ENCODE measurements at places on chromosomes 2 and 18.

DNA sequence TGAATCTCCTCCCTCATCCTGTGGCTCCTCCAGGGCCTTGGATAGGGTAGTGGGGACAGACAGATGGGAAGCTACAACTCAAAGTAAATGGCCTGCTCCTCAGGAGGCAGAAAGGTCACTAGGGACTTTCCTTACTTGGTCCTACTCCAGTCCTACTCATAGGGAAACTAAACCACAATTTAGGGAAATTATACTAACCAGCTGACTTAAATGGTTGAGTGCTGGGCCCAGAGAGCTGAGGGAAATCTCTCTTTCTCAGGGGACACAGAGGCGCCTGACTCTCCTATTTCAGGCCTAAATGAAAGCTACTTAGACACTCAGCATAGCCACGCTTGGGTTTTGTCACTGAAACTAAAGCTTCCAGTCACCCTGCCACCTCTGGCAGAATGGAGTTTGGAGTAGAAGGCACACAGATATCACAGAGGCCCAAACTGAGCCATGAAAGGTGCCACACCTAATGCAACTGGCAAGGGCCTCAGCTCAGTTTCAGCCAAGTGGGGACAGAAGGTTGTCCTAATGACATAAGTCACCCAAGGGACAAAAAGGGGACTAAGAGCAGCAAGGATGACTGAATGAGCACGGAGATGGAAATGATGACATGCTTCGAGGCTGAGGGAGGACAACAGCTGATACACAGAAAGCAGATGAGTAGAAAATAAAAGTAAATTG, 24.0 kb downstream of the CERKL start:
- no peak for DNase-seq
- no peak overlapping the region for H3K27ac ChIP-seq
- H3K27me3 ChIP-seq, result no peaks in the 10 kb centered on the region

DNA sequence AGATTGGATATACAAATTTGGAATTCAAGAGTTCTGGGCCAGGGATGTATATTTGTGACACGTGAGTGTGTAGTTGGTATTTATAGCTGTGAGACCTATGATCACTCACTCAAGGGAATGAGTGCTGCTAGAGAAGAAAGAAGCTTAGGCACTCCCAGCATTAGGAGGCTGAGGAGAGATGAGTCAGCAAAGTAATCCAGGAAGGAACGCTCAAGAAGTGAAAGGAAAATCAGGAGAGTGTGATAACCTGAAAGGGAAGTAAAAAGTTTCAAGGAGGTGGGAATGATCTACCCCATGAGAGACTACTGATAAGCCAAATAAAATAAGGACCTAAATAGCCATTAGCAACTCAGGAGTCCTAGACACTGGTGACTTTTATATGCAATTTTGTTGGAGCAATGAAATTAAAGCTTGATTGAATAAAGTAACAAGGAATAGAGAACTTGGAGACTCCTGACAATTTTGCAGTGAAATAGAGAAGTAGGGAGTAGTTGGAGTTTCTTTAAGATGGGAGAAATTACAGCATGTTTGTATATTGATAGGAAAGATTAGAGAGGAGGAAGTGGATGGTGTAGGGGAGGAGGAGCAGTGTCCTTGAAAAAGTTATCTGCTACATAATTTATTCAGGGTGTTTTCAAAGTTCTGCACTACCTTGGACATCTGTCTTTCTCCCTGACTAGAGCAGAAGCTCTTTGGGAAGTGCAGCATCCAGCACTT, 89.9 kb downstream of the UBE2E3 start:
- H3K4me3 ChIP-seq, result no peak overlapping the region
- no peaks in the 10 kb centered on the region for H3K36me3 ChIP-seq
- no peak for DNase-seq
- H3K27me3 ChIP-seq, result no peaks in the 10 kb centered on the region

DNA sequence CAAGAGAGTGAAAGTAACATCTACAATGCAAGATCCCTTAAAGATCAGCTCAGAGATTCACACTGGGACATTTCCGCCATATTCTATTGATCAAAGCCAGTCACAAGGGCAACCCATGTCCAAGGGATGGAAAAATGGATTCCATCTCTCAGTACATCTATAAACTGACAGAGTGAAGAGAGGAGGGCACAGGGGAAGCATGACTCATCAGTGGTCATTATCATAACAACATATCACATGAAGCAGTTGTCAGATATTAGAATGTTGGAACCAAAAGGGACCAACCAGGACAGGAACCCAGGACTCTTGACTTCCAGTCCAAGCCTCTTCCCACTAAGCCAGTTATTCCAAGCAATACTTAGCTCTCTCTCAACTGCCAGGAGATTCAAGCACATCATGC, 54.9 kb upstream of the IGFBP2 start:
- H3K36me3 ChIP-seq, result no peaks in the 10 kb centered on the region
- H3K27me3 ChIP-seq, result no peaks in the 10 kb centered on the region
- H3K4me3 ChIP-seq, result no peak overlapping the region
- DNase-seq, result no peak

DNA sequence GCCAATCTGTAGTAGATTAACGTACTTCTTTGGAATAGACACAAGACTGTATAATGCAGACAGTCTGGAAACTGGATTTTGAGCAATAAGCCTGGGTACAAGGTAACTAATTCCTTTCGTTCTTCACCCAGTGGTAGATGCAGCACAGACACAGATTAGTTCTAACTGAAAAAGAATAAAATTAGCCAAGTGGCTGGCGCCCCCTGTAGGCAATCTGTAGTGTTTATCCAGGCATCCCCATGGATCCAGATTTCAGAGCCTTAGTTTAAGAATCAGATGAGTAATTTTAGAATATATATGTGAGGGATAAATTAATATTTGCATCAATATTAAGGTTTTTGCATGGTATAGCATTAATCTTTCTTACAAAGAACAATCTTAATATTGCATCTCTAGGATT, 563.9 kb downstream of the DCC start:
- H3K36me3 ChIP-seq, result no peaks in the 10 kb centered on the region
- peaks cover 4% of the 10 kb centered on the region for H3K4me1 ChIP-seq
- H3K27me3 ChIP-seq, result no peaks in the 10 kb centered on the region
- no peak overlapping the region for H3K4me3 ChIP-seq
- no peak overlapping the region for H3K27ac ChIP-seq

GRCh38 chr18:3870914-3871313, 420.9 kb downstream of the TGIF1 start:
- no peaks in the 10 kb centered on the region for H3K4me1 ChIP-seq
- H3K27me3 ChIP-seq, result no peaks in the 10 kb centered on the region
- H3K4me3 ChIP-seq, result no peak overlapping the region
- DNase-seq, result no peak
- no peaks in the 10 kb centered on the region for H3K36me3 ChIP-seq

- no peak overlapping the region for H3K27ac ChIP-seq
- no peaks in the 10 kb centered on the region for H3K36me3 ChIP-seq
- no peaks in the 10 kb centered on the region for H3K4me1 ChIP-seq
- no peak overlapping the region for H3K4me3 ChIP-seq
- H3K27me3 ChIP-seq, result no peaks in the 10 kb centered on the region
These were observed 304.8 kb upstream of the FSIP2 start for GRCh38 chr2:185433824-185434223.

- DNase-seq, result no peak
- H3K4me3 ChIP-seq, result no peak overlapping the region
- H3K27me3 ChIP-seq, result no peaks in the 10 kb centered on the region
These were observed 91.6 kb downstream of the ACKR3 start for GRCh38 chr2:236661061-236661761.

GRCh38 chr2:81403508-81403907, 1099.0 kb upstream of the LRRTM1 start:
- no peak overlapping the region for H3K27ac ChIP-seq
- DNase-seq, result no peak
- no peaks in the 10 kb centered on the region for H3K4me1 ChIP-seq
- no peaks in the 10 kb centered on the region for H3K27me3 ChIP-seq

DNA sequence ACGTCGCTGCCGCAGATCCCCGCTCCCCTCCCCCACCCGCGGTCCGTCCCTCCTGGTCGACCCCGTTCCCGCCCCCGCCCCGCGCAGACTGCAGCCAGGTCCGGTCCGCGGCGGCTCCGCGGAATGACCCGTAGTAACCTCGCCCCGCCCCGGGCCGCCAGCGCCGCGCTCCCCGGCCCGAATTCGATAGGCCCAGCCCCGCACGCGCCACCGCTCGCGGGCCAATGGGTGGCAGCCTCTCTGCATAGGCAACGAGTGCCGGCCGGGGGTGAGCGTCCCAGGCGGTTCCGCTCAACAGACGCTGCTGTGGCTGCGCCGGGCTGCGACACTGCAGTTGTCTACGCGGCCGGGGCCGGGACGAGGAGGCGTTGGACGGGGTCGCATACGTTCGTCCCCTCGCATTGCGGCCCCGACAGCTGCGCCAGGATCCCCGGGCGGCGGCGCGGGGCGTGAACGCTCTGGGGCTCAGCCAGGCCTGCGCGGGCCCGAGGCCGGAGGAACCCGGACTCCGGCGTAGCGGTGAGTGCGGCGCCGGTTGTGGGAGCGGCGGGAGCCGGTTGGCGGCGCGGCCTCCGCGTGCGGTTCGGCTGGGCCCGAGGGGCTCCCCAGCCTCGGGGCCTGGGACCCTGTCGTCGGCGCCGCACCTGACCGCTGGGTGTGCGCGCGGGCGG, at the start of gene ACSL3:
TSS of gene ACSL3 (plus strand) at position 297 of the 671 bp plus-strand sequence. CDS start 47,737 bp downstream, outside the sequence.
- H3K27me3 ChIP-seq, result no peaks in the 10 kb centered on the region
- DNase-seq, result peak; percentile 97
- peak within 1 kb of the TSS; percentile 93 for H3K27ac ChIP-seq
- no peaks in the 10 kb centered on the region for H3K36me3 ChIP-seq
- peaks cover 12% of the 10 kb centered on the region for H3K4me1 ChIP-seq

GRCh38 chr18:47050468-47050867, 15.0 kb upstream of the ELOA2 start:
- no peaks in the 10 kb centered on the region for H3K27me3 ChIP-seq
- no peaks in the 10 kb centered on the region for H3K4me1 ChIP-seq
- DNase-seq, result peak; percentile 4
- no peaks in the 10 kb centered on the region for H3K36me3 ChIP-seq
- H3K4me3 ChIP-seq, result no peak overlapping the region

DNA sequence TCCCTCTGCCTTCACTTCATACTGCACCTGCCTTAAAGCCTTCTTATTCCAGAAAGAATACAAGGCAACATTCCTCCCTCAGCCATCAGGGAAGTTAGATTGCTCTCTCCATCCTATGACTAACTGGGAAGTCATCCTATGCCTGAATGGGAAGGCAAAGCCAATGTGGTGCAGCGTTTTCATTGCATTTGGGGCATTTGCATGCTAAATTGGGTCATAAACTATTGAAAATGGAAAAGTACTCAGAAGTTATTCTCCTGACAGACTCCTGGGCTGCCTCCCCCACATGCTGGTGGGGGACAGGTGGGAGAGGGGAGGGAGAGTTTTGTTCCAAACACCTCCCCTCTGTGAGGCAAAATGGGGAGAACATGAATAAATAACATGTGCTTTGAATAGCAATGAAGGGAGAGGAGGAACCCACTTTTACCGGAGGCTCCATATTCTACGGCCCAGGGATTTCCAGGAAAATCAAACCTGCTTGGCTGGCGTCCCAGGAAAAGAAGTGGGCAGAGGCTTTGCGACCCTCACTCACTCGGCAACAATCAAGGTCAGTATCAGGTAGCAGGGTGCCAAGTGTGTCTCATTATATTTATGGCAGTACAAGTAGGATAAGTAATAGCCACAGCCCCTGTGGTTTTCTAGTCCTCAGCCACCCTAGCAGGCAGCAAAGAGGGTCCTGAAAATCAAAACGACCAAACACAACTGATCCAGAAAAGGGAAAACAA, 84.1 kb downstream of the BOD1L2 start:
- H3K36me3 ChIP-seq, result no peaks in the 10 kb centered on the region
- no peak overlapping the region for H3K27ac ChIP-seq
- H3K27me3 ChIP-seq, result no peaks in the 10 kb centered on the region
- no peak overlapping the region for H3K4me3 ChIP-seq

DNA sequence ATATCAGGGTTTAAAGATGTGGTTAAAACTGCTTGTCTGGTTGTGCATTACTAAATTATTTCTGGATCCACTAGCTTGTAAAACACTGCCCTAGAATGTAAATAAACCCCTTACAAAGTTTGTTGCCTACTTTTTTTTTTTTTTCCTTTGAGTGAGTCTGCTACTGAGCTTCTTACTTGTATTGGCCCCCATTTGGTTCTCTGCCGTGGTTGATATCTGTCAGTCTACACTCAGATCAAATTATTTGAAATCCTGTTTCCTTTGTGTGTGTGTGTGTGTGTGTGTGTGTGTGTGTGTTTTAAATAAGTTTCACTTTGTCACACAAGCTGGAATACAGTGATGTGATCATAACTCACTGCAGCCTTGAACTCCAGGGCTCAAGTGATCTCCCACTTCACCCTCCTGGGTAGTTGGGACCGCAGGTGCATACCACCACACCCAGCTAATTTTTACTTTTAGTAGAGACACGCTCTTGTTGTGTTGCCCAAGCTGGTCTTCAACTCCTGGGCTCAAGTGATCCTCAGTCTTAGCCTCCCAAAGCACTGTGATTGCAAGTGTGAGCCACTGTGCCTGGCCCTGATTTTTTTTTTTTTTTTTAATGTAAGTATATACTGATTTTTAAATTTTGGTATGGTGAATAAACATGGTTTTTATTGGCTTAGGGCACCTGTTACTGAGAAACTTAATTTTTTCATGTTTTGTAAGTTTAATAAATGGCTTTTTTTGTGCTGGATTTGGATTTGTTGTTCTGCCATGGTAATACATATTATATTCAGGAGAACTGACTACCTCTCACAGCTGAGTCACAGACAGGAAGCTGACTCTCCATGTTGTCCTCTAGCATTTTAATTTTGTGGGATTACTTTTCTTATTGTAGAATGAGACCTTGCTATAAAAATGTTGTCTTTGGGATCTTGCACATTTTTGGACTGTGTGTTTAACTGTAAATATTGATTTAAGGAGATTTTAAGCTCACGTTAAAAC, 48.5 kb downstream of the MAP4K4 start:
- H3K27me3 ChIP-seq, result no peaks in the 10 kb centered on the region
- H3K27ac ChIP-seq, result no peak overlapping the region
- no peak overlapping the region for H3K4me3 ChIP-seq
- DNase-seq, result no peak
- H3K4me1 ChIP-seq, result peaks cover 4% of the 10 kb centered on the region

- peaks cover 4% of the 10 kb centered on the region for H3K36me3 ChIP-seq
- no peaks in the 10 kb centered on the region for H3K4me1 ChIP-seq
- H3K4me3 ChIP-seq, result no peak overlapping the region
- H3K27ac ChIP-seq, result no peak overlapping the region
These were observed 88.3 kb downstream of the ROCK2 start for GRCh38 chr2:11256166-11256565.

GRCh38 chr2:190707726-190708125, 58.8 kb downstream of the NAB1 start:
- H3K4me3 ChIP-seq, result no peak overlapping the region
- H3K27me3 ChIP-seq, result no peaks in the 10 kb centered on the region
- no peak for DNase-seq
- H3K27ac ChIP-seq, result no peak overlapping the region

DNA sequence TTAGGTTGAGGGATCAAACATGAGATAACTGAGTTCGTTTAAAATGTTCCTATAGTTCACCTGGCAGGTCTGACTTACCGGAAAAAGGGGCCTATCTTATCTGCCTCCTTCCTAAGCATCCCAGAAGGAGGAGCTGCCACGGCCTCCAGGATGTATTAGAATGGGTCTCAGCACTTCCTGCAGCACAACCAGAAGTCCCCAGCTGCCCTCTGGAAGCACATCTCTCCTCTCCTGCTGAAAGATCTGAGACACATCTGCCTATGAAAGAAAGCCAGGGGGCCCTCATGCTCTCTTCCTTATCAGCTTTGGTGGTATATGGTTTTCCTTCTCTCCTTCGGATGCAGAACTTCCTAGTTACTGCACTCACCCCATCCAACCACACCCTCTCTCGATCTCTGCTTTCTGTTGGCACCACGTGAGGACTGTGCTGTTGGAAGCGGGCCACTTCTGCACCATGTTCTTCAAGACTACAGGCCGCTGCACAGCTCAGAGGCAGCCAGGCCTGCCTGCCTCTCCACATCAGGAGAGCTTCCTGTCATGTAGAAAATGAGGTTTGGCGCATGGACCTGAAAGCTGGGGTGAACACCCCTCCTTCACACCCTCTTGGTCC, 6.5 kb downstream of the IGFBP5 start:
- H3K27ac ChIP-seq, result no peak overlapping the region
- peaks cover 23% of the 10 kb centered on the region for H3K4me1 ChIP-seq
- peaks cover 31% of the 10 kb centered on the region for H3K36me3 ChIP-seq
- H3K27me3 ChIP-seq, result no peaks in the 10 kb centered on the region
- no peak overlapping the region for H3K4me3 ChIP-seq
